ENCODE measurements at places on chromosomes 12 and 14.

DNA sequence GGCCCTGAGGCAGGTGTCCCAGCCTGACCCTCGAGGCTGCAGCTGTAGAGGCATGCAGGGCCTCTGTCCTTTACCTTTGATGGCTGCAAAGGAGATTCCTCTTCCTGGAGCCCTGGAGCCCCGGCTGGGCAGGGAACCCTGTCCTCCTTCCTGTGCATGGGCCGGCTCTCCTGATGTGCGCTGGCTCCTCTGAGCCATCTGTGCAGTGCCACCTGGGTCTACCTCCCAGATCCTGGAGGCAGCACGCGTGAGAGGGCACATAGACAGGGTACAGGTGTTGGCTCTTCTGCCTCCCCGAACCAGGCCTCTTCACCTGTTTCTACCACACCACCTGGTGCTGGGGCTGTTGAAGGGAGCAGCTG lies 115.1 kb downstream of the BEGAIN start:
- no peak for DNase-seq

DNA sequence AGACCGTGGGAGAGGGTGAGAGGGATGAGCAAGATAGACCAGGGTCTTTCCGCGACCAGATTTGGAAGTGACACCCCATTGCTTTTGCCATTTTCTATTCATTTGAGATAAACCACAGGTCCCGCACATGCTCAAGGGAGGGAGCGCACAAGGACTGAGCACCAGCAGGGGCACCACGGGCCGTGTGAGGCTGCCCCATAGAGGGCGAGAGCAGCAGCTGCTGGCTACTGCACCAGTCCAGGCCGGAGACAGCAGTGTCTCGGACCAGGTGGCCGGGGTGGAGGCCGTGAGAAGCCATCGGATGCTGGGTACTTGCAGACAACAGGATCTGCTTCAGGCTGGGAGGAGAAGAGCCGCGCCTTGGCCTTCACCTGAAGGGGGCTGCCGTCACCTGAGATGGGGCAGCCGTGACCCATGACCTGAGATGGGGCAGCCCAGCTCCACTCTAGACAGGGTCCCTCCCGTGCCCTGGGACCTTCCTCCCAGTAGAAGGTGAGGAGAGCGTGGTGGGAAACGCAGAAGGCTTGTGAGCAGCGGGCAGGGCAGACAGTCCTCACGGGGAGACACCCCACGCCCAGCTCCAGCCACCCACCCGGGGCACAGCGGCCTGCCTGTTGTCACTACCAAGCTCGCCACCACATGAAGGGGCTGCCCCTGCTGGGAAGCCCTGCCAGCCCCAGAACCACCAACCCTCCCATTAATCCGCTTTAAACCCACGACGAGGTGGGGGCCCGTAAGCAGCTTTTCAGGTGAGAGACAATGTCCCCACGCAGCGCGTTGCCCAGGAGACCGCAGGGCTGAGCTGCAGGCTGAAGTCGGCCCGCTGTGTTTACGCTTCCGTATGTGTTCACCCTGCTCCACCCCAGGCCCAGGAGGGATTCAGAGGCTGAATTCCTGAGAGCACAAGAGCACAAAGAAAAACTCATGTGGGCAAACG lies 61.7 kb upstream of the FBRSL1 start:
- DNase-seq: no peak

- peak; percentile 80 for DNase-seq
Observed at GRCh38 chr14:30375296-30375892, 183.6 kb upstream of the G2E3 start.

DNA sequence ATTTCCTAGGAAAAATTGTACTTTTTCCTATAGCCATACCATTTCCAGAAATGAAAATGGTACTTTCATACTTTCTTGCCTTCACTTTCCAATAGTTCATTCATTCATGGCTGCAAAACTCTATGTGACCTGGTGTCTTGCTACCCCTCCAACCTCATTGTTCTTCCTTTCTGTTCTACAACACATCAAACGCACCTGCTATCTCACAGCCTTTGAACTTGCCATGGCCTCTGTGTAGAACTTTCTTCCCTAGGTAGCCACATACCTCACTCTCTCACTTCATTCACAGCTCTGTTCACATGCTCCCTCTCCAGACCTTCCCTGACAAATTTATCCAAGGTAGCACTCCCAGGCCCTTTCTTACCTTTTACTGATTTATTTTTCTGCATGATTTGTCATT lies 149.2 kb downstream of the DUSP6 start:
- DNase-seq: no peak

- DNase-seq: no peak
Observed at GRCh38 chr12:127677537-127678131, 589.3 kb upstream of the TMEM132C start.

- no peak for DNase-seq
Observed at GRCh38 chr12:96196781-96197180, 2.6 kb downstream of the ELK3 start.

DNA sequence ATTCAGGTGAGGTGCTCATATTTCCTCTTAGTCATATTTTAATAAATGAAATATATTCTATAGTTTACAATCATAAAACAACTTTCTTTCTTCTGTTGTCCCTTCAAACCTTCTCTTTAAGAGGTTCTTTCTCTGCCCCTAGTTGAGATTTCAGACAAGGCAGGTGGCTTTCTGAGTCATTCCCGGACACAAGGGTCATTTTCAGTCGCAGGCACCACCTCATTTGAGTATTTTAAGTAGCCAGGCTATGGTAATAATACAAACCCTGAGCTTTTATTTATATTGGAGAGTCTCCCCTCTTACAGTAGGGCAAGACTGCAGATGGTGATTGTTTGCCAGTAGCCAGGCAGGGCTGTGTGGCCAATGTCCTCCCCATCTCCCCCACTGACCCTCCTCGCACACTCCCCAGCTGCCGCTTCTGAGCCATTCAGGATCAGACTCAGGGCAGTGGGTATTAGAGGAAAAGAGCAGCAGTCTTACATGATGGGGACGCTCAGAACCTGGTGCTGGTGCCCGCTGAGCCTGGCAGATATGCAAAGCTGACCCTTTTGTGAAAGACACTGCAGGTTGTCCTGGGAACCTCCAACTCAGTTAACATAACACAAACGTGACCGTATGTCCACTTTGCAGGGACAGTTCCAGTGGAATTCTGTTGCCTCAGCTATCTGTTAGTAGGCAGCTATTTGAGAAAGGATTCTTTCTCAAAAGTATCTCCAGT lies 101.1 kb upstream of the BCL2L14 start:
- no peak for DNase-seq

DNA sequence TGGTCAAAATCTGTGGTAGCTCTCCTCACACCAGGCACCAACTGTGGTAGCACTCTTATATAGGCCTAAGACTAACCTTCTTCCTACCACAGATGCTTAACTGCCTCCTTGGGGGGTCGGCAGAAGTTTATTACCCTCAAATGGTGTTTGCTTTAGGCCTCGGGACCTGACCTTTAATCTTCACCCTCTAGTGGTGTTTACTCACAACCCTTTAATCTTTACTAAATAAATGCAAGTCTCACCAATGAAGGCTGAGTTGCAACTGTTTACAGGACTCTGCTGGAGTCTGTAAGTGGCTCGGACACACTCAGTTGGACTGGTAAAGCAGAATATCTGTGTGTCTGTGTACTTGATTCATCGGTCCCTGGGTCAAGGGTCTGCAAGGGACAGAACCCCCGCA lies 29.4 kb downstream of the CCER1 start:
- DNase-seq: no peak

DNA sequence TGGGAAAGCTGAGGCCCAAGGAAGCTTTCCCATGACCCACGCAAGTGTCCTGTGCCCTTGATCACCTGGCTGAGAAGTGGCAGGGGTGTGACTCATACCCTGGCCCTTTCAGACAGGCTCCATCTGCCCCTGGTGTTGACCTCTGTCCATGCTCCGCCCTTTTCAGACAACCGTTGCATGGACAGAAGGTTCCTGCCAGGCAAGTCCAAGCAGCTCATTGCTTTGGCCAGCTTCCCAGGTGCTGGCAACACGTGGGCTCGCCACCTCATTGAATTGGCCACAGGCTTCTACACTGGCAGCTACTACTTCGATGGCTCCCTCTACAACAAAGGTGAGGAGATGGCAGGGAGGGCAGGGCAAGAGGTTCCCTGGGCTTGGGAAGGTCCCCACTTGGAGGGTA lies 103.5 kb downstream of the WSCD2 start:
- no peak for DNase-seq

DNA sequence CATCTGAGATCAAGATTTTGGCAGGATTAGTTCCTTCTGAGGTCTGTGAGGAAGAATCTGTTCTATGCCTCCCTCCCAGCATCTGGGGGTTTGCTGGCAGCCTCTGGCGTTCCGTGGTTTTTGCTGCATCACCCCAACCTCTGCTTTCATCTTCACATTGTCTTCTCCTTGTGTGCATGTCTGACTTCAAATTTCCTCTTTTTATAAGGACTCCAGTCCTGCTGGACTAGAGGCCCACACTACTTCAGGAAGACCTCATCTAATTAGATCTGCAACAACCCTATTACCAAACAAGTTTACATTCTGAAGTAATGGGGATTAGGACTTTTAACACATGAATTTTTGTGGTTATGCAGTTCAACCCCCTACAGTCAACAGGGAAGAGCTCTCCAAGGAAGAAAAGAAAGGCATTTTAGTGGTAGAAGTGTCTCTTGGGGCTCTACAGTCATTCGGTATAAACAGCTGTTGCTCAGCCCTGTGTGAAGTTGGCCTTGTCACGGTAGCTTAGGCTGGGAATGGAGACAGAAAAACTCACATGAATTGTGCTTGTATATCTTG lies 89.7 kb downstream of the CAND1 start:
- DNase-seq: no peak

DNA sequence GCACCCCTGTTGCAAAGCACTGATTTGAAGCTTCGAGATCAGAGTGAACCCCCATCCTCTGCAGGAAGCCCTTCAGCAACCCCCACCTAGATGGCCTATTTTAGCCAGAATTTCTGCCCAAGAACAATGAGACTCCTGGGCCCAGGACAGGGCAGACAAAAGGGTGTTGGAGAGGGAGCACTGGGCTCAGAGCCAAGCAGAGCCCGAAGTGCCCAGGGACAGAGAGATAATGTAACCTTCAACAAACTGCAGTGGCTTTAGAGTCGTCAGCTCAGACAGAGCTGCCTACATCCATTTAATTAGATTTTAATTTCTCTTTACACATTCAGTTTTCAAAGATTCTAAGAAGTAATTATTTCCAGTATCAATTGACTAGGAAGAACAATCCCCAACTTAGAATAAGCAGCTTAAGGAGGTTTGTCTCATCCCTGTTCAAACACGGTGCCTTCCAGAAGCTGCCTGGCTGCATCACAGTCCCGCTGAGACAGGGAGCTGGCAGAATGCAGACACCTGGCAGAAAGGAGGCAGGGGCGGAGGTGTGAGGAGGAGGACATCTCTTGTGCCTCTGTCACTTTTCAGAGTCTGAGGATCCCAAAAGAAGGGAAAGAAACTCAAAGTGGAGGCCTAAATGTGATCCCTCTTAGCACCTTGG lies 504.9 kb upstream of the CCDC196 start:
- no peak for DNase-seq

DNA sequence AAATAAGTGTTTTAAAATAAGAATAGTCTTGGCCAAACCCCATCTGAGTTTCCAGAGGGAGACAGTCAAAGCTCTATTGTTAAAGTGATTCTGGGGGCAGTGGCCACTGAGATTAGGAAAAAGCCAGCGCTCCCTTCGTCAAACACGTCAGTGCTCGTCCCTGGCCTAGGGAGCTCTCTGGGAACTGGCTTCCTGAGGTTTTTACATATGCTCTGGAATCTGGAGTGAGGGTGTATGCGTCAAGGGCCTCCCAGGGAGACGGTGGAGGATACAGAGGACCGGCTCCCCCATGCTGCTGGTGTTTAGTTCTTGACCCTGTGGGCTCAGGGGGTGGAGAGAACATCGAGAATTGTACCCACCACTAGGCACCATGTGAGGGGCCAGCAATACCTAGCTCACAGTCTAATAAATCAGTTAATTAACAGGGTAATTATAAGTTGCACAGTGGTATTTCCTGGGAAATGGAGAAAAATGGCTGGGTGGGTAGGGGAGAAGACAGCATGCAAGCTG lies 87.0 kb downstream of the SLC25A47 start:
- DNase-seq: no peak

- DNase-seq: no peak
Observed at GRCh38 chr12:38689704-38690103, 215.7 kb downstream of the CPNE8 start.

Measured in HAP-1 (cell line).